Stimulated activated effector memory CD8-positive, alpha-beta T cell treated with anti-CD3 and anti-CD28 coated beads, Interleukin-12 subunit alpha, Interleukin-12 subunit beta, amount 100 ng/mL, for 72 hours (primary cell): ENCODE measurements at places on chromosomes 1 and 21.

GRCh38 chr1:3013371-3014049 lies 7.8 kb upstream of the ACTRT2 start:
- DNase-seq, result no peak

GRCh38 chr1:115805597-115805996 lies 35.3 kb downstream of the NHLH2 start:
- no peak for DNase-seq

- no peak for DNase-seq
Observed at GRCh38 chr1:36513676-36514473, 31.2 kb upstream of the CSF3R start.

GRCh38 chr1:220902916-220903315 lies 23.7 kb downstream of the HLX start:
- no peak for DNase-seq

DNA sequence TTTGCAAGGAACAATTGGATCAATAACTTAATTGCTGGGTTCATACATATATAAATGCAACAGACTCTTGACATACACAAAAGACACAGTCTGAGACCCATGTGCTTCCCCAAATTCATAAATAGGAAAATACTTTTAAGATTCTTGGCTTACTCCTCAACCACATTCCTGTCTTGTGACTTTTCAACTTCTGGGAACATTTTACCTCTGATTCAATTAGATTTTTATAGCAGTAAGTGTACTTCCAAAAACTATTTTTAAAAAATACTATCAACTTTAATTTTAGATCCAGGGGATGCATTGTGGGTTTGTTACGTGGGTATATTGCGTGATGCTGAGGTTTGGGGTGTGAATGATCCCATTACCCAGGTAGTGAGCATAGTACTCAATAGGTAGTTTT lies 406.7 kb downstream of the RPS6KC1 start:
- no peak for DNase-seq

- no peak for DNase-seq
Observed at GRCh38 chr1:226400519-226401354, 7.2 kb downstream of the PARP1 start.

- DNase-seq, result no peak
Observed at GRCh38 chr1:156458181-156458503, 42.4 kb downstream of the MEF2D start.

GRCh38 chr1:38138498-38139233 lies 92.1 kb upstream of the POU3F1 start:
- no peak for DNase-seq

GRCh38 chr1:205939690-205940330 lies 3.4 kb downstream of the SLC26A9 start:
- DNase-seq, result no peak

DNA sequence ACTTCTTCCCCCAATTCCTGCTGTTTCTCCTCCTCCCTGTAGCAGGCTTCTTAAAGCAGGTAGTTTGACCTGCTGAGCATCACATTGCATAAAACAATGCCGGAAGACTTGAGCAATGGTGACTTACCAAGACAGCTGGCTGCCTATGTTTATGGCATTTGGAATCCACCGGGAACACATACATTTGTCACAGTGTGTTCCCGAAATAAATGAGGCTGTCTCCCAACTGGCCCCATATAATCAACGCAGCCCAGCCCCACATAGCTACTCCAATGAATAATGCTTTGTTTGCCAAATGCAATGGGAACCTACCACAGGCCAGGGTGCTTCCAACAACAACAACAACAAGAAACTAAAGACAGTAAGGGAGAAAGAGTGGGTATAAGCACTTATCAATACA lies 186.1 kb upstream of the MAP1LC3C start:
- no peak for DNase-seq

DNA sequence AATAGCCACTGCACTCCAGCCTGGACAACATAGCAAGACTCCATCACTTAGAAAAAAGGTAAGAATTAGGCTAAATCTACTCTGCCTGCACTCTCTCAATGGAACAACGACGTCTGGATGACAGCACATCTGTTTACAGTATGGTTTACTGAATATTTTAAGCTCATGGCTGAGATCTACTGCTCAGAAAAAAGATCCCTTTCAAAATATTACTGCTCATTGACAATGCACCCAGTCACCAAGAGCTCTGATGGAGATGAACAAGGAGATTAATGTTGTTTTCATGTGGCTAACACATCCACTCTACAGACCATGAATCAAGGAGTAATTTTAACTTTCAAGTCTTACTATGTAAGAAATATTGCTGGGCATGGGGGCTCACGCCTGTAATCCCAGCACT lies 58.0 kb downstream of the SLC27A3 start:
- no peak for DNase-seq
